ENCODE measurements at places on chromosomes 2 and 18.

DNA sequence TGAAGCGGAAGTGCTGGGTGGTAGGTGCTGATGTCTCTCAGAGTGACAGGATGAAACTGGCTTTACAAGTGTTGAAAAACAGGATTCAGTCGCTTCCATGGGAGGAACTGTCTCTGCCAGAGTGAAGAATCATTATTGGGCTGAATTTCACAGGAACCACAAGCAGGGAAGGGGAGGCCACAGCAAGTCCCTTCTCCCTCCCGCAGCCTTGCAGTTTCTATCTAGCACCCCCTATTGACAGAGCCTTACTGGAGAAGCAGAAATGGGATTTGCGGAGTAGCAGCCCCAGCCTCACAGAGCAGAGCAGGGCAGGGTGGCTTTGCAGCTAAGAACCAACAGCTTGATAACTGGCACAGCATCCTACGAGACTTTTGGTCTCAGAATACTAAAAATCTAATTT lies 33.3 kb upstream of the RMP24 start:
- DNase-seq: no peak

DNA sequence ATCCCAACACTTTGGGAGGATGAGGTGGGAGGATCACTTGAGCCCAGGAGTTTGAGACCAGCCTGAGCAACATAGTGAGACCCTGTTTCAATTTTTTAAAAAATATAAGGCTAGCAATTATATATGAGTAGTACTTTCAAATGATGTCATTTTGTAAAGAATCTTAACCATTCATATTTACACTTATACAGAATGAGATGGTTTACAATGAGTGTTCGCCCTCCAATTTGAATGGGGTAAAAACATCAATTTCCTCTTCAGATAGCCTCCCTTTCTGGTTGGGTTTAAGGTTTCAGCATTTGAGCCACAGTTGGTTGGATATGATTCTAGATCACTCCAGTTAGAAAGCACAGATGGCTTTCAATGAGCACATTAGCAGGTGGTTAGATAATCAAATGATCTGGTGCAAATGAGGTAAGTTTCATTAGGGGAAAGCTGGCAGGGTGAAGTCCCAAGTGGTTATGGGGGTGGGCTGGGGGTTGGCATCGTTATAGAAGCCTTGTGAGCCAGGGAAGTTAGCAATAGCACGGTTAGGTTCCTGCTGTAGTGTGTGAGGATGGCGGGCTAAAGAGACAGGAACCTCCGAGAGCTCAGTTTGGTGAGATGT lies 63.9 kb downstream of the TRPM8 start:
- no peak for DNase-seq

DNA sequence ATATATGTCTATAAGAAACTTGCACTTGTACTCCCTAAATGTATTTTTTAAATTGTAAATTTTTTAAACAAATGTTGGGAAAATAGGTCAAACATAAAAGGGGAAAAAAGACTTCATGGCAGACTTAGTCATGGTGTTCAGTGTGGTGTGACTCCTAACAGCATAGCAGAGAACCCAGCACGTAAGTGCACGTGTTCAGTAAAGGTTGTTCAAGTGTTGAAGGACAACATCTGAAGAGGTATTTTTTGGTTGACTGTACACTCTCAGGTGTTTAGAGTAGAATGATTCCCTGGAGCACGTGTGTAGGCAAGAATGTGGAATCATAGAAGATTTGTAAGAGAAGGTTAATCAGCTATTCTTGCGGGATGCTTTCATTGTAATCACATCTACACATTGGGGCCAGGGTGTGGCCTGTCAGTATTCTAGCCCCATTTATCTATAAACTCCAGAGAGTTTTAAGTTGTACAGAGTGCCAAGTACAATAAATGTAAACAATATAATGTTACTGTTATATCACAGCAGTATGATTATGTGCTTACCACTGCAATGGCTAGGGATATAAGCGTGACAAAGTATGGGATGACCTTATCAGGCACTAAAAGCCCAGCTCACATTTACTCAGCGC lies 106.8 kb downstream of the CRIM1 start:
- DNase-seq: no peak

- DNase-seq: no peak
Measured at GRCh38 chr18:6561016-6561415, 146.3 kb upstream of the L3MBTL4 start.

GRCh38 chr2:211426240-211426639 lies 869.8 kb downstream of the CPS1 start:
- no peak for DNase-seq

GRCh38 chr2:20623241-20623640 lies 27.7 kb downstream of the HS1BP3 start:
- DNase-seq: no peak

DNA sequence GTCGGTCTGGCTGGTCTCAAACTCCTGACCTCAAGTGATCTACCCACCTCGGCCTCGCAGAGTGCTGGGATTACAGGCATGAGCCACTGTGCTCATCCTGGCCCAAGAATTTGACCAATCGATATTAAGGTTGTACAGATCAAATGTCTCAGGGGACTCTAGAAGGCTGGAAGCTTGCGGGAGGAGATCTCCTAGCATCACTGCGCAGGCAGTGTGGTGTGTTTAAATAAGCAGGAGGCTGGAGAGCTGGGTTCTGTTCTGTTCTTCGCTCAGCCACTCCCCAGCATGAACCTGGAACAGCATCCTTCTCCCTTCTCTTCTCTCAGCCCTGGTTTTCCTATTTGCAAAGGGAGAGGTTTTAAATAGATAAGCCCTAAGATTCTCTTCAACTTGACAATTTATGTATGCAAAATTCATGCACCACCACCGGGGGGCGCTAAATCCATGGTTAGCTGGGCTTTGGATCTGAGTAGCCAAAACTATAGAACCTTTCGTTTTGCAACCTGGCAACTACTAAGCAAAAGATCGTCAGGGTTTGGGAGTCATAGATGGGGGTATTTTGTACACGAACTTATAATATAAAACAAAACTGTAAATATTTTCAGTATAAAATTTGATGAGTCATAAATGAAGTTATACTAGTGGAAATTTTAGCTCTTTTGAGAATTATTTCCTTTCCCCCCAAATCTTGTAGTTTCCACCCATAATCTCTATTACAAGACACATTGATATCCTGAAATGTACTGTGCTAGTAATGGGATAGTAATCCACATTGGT lies 60.6 kb downstream of the SLC16A14 start:
- DNase-seq: peak; percentile 83

- DNase-seq: no peak
Measured at GRCh38 chr2:239146011-239146641, 254.7 kb downstream of the HDAC4 start.

DNA sequence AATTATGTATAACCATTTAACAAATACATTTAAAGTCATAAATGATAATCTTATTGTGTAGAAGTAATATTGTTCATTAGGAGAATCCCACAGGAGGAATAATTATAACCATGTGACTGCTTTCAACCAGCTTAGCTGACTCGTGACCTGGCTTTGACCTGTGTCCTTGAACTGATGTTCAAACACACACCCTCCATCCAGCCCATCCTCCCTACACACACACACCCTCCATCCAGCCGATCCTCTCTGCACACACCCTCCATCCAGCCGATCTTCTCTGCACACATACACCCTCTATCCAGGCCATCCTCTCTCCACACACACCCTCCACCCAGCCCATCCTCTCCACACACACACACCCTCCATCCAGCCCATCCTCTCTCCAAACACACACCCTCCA lies 83.5 kb downstream of the EIPR1 start:
- no peak for DNase-seq

DNA sequence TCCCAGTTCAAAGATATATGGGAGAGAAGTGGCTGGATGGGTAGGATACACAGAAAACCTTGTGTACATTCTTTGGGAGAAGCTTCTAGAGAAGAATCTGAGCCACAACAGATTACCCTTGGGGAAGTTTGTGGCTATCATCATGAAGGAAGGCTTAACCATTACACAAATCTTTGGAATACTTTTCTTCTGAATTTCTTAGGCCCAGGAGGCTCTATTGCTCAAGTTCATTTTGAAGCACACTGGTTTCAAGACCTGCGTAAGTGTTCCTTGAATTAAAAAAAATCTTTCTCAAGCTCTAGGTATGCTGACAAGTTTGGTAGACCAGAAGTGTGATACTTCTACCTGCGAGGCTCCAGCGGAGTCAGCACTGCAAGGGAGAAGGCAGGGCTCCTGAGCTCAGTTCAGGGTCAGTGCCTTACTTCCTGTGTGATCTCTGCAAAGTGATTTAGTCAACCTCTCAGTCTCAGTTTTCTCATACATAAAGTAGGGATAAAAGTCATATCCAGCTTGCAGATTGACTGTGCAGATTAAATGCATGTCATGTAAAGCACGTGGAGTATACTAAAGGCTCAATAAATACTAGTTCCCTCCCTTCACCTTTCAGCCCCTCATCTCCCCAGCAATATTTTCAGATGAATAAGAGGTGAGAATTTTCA lies 438.6 kb downstream of the DLGAP1 start:
- DNase-seq: no peak

DNA sequence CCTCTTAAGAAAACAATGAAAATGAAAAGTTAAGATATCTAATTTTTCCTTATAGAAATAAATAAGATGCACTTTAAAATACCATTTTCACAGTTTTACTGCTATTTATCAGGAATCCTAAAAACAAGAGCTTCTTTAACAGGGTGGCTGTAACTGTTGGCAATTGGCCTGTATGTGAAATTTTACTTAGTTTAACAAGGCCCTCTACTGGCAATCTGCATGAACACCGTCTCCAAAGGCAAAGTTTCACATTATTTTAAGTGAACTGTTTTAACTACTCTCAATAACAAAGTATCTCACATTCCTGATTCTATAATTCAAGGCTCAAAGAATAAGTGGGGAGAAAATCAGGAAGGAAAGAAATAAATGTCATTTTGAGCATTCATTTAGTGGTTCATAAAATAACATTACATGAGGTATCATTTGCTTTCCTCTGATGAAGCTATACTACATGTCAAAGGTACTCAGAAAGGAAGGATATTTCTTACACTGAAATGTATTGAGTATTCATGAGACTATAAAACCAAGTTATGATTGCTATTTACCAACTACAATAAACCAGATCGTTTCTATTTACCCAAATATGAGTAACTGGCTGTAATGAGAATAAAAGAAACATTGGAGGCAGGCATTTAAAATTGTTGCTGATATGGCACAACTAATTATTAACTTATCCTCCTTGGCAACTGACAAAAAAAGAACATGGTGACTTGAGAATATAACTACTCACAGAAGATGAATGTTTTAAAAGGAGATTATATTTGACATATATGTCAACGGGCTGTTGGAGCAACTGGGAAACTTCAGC lies 7.0 kb downstream of the NCKAP5 start:
- no peak for DNase-seq

GRCh38 chr2:208990716-208991115 lies 433.1 kb upstream of the MAP2 start:
- DNase-seq: no peak

DNA sequence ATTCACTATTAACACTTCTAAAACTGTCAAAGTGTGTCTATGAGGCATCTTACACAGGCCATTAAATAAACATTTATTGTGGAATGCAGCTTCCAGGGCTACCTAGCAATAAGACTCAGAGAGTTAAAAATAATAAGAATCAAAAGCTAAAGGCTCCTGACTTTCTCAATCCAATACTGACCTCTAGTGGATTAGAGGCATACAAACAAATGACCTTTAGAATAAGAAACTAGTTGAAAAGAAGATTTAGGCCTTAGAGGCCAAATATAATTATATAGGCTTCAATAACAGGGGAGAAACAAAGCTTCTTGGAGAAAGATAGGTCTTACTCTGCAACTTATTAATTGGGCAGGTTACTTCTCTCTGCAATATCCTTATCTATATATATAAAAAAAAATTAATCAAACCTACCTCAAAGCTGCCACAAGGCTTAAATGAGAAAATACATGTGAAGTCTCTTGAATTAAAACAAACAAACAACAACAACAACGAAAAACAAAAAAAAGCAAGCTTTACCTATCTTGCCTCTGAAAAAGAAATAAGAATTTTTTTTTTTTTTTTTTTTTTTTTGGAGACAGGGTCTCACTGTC lies 246.1 kb downstream of the EXOC6B start:
- DNase-seq: no peak

DNA sequence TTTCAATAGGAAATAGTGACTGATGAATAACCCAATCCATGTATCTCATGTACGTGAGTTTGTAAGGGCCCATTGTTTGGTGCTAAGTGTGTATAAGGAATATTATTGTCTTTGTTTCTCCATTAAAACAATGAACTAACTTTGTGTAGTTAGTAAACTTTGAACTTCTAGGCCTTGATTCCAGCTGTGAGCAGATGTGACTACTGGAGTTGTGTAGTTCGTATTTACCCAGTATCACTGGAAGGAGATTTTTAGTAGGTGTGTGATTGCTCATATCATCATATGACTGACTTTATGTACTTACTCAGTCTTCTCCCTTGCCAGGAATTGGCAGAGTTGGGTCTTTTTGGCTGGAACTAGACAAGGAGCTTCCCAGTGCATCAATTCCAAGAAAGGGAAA lies 227.4 kb downstream of the AGPS start:
- no peak for DNase-seq

DNA sequence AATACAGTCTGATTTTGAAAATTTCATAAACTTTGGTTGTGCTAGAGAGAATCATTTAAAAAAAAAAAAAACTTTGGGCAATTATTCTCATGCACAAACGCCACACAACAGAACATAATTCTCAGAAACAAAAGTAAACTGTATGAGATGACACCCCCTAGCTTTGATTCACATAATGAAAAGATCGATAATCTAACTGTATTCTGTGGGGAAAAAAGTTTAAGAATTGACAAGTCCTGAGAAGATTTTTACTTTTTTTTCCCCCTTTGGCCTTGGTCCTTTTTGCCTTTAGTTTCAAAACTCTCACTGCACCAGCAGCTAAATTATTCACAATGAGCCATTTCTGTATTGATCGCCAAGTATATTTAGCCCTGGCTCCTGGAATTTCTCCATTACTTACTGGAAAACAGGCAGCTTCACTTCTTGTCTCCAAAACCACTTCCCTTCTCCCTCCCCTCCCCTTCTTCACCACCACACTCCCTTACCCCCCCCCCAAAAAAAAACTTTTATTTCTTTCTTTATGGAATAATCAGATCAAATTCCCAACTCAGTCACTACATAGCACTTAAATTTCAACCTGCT lies 2.0 kb downstream of the IKZF2 start:
- DNase-seq: no peak

DNA sequence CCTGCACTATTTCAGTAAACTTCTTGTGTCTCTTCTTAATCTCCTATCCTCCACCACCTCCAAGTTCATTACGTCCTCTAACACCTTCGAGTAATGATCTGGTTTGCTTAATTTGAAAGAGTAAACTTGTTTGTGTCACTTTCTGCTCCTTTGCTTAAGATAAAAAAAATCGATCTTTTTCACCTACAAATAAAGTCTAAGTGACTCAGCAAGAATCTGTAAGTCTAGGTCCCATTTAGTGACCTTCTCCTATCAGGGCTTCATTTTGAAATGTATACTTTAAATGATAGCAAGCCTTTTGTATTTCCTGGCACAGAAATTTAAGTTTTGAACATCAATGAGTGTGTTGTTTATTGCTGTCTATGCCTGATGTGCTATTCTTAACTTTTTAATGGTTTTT lies 260.9 kb upstream of the TFPI start:
- DNase-seq: no peak

DNA sequence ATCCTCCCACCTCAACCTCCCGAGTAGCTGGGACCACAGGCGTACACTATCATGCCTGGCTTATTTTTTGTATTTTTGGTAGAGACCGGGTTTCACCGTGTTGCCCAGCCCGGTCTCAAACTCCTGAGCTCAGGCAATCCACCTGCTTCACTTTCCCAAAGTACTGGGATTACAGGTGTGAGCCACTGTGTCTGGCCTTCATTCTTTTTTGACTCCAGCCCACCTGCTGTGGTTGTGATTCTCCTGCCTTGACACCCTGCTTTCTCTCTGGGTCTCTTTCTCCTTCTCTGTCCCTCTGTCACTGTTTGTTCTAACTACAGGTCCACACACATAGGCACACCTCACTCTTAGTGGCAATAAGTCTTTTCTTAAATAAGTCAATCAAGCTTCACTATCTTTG lies 85.3 kb downstream of the FTCDNL1 start:
- no peak for DNase-seq
